ENCODE measurements at places on chromosomes 3 and 15.

- DNase-seq = no peak
Measured at GRCh38 chr15:81909011-81909358, 136.8 kb downstream of the MEX3B start.

DNA sequence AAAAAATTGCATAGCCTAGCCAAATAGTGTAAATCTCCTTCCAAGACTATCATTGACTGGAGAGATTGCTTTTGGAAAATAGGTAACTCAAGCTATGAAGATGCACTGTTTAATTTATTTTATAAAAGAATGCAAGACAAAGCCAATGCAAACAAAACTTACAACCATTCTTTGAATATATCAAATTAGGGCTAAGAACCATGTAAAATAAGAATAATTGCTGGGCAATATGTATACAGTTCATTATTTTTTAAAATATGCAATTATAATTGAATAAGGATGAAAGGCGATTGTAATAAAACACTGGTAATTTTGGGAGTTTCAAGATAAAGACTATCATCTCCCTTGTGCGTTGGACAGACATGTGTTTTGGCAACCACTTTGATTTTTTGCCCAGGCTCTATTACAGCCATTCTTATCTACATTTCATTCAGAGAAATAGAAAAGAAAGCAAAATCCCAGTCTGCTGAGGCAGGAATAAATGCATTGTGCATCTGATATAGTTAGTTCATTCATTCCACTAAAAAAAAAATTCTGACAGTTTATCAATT is 242.3 kb upstream of the ROBO1 start:
- DNase-seq = no peak

DNA sequence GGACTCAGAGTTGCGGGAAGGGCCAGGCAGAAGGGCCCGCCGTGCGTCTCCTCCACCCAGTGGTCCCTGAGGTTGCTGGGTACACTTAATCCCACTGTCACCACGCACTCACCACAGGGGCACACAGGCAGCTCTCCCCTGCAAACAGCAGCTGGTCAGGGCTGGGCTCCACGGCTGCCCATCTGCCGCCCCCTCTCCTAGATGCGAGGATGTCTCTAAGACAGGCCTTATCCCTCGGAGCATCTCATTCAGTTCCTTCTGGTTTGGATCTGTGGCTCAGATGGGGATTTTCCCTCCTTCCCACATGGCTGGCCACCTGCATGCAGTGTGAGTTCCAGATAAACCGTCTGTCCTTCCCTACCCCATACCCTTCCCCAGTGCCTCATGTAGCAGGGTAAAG is 26.3 kb downstream of the MRPS11 start:
- peak; percentile 72 for DNase-seq

- no peak for DNase-seq
Measured at GRCh38 chr3:101660714-101661113, 16.2 kb downstream of the ZBTB11 start.

DNA sequence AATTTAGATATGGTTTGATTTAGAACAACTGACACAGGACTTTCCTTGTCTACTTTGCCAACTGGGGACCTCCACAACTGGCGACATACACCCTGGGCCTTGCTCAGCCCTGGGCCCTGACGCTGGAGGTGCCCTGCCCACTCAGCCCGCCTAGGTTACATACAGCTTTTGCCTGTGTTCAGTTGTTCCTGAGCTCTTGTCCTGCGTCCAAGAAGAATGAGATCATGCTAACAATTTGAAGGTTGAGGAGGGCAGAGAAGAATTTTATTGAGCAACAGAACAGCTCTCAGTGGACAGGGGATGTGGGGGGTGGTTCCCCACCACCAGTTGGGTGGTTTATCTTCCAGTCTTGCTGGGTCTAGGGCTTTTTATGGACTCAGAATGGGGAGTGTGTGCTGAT is 67.9 kb downstream of the IQCH start:
- no peak for DNase-seq

- DNase-seq = no peak
Measured at GRCh38 chr3:44444896-44445691, 32.4 kb downstream of the ZNF445 start.

DNA sequence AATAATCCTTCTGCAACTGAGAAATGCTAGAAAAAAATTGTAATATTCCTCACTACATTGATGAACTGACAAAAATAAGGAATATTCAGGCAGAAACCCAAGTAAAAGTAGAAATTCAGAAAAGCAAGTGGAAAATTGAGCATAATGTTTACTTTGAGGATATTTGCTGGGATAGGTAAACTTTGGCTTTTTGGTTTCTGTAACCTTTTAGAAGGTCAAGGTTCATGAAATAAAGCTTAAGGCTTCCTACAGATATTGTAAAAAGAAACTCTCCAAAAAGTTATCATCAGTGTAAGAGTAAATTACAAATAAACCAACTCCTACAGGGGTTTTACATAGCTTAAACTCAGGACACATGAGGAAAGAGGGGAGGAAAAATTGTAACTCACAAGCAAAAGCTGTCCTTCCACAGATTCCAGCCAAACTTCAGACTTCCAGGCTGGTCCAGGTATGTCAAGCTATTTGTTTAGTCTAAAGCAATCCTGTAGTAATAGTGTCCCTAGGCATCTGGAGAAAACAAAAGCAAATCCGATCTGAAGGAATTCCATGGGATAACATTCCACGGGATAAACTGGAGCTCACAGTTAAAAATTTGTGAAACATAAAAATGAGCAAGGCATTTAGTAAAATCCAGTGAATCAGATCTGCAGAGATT is 21.1 kb downstream of the C3orf70 start:
- no peak for DNase-seq

DNA sequence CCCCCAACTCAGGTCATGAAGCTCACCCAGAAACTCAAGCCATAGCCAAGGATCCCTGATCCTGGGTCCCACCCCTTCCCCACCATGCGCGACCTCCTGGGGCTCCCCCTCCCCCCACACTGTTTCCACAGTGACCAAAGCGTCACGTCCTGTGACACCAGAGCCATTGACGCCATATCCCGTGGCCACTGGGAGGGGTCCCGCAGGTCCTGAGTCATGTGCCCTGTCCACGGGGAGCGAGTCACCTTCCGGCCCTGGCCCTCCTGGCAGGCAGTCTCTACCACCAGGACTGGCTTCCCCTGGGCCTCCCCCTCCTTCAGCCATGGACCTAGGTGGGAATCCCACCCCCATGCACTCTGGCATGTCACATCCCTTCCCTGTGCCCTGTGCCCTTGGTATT is 15.6 kb downstream of the SEMA3F start:
- no peak for DNase-seq

DNA sequence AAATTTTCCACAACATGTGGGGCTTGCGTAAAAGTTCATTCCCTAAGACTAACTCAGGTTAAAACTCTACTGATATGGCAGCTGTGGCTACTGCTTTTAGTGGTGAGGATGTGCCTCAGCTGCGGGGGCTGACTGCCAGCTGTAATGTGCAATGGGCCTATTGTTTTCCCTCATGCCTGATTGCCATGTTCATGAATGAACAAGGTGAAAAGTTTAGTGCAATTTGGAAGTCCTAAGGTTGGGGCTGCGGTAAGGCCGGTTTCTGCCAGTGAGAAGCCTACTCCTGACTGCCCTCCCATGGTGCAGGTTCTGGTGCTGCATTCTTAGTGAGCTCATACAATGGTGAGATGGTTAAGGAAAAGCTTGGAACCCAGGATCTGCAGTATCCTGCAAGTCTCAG is 10.9 kb upstream of the ALDH1L1 start:
- DNase-seq = no peak

Measured in glutamatergic neuron (in vitro differentiated cells).